ENCODE measurements at places on chromosomes 4 and X.
A peak's percentile ranks its signal among the peaks of the same experiment; 100 is the strongest.

- DNase-seq = no peak
Observed at GRCh38 chr4:2696423-2696822, 59.7 kb downstream of the TNIP2 start.

DNA sequence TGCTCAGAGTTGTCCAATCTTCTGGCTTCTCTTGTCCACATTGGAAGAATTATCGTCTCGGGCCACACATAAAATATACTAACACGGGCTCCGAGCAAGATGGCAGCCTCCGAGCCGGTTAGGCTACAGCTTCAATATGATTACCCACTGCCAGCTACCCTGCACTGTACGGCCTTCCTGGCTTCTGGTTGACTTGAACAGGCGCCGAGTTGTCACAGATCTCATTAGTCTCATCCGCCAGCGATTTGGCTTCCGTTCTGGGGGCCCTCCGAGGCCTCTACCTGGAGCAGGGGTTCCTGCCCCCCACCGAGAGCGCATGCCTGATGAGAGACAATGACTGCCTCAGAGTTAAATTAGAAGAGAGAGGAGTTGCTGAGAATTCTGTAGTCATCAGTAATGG lies 101.2 kb upstream of the NUDT6 start:
- no peak for DNase-seq

DNA sequence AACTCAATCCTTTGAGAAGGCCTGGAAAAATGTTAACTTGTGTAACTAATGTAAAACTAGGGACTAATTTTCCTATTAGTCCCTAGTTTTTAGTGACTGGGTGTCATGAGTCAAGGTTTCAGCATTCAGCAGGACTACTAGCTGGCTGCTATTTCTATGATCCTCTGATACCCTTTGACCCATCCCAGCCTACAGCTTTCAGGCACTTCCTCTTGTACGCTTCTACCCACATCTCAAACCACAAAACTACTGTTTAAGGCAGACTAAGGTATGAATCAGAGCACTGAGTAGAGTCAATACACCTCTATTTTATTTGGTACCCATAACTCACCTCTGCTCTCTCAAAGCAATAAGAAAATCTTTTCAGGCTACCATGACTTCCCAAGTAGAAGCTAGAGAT lies 809.6 kb downstream of the PDHA2 start:
- DNase-seq = peak; percentile 15

DNA sequence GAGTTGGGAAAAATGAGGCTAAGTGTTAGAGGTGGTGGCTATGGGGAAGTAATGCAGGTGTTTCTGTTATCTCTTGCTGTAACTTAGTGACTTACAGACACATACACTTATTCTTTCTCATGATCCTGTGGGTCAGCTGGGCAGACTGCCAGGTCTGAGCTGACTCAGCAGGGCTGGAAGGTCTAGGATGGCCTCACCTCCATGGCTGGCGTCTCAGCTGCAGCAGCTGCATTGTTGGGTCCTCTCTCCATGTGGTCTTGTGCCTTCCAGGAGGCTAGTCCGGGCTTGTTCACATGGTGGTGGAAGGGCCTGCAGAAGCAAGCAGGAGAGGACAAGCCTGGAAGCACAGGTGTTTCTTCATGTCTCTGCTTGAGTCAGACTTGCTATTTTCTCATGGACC lies 172.7 kb downstream of the NHS start:
- no peak for DNase-seq

DNA sequence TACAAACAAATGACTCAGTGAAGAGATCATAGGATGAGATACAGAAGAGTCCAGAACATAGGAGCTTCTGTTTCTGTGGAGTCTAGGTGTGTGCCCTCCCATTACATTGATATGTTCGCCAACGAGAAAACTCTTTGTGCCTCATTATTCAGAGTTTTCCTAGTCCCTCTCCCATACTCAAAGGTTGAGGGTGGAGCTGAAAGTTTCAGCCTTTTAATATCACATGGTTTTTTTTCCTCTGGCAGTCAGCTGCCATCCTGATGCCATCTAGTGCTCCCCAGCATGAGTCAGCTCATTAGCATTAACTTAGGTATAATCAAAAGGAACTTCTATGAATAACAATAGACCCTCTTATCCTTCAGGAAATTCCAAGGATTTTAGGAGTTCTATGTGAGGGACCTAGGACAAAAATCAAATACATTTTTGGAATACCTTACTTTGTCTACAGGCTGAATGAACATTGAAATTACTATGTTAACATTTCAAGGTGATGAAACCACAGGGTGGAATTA lies 559.6 kb upstream of the AMOT start:
- no peak for DNase-seq

GRCh38 chr4:31657859-31658570 lies 937.8 kb downstream of the PCDH7 start:
- no peak for DNase-seq

DNA sequence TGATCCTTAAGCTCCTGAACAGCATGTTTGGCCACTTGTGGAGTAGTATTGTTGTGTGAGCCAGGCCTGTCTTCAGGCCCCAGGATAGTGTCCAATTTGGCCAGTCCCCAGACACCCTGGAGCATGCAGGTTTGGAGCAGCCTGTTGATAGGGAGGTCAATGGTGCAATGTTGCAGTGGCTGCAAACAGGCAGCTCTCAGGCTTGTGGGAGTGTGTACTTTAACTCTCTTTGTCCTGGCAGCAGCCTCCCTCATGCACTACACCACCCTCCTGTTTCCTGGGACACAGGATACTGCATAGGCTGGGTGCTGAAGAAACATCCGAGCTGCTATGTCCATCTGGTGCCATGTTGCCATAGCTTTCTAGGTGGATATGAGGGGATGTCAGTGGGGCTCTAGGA lies 24.0 kb downstream of the TECRL start:
- DNase-seq = no peak

DNA sequence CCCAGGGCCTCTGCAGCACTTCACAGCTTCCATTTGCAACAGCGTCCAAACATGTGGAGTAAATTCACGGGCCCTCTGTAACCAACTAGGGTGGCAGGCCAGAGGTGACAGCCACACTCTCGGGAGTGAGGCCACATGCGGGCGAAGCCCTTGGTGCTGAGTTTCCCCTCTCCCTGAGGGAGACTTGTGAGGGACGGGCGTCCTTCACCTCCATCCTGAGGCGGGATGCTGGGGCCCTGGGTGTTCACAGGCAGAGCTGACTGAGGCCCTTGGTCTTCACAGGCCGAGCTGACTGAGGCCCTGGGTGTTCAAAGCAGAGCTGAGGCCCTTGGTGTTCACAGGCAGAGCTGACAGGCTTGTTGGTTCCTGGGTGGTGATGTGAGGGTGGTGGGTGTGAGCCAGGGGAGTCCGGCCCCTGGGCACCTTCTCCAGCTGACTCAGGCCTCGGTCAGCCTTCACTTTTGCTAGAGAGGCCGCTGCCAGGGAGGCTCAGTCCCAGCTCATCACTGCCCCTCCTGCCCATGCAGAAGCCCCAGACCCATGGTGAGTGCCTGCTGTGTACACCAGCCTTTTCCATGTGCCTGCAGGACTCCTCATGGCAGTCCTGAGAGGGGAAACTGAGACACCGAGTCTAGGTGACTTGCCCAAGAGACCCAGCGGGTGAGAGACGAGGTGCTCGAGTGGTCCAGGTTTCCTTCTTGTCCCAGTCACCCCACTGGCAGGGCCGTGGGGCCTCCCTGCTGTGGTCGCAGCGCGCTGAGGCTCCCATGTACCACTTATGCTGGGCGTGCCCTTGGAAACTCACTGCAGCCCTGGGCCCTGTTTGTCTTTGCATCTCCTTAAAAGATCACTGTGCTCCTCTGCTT lies 8.5 kb downstream of the WFS1 start:
- DNase-seq = no peak

DNA sequence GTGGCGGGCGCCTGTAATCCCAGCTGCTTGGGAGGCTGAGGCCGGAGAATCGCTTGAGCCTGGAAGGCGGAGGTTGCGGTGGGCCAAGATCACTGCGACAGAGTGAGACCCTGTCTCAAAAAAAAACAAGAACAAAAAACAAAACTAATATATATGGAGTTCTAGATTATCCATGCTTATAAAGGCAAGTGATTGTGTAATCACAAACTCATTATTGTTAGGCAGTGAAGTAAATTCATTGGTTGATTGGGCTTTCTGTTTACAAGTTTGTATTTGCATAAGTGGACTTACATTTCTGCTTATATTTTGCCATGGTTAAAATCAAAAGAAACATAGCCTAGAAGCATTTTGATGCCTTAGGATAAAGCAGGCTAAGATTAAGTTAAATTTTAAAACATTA lies 2.5 kb upstream of the UBE2D3 start:
- no peak for DNase-seq

GRCh38 chrX:46260499-46260898 lies 284.7 kb downstream of the ZNF674 start:
- no peak for DNase-seq

DNA sequence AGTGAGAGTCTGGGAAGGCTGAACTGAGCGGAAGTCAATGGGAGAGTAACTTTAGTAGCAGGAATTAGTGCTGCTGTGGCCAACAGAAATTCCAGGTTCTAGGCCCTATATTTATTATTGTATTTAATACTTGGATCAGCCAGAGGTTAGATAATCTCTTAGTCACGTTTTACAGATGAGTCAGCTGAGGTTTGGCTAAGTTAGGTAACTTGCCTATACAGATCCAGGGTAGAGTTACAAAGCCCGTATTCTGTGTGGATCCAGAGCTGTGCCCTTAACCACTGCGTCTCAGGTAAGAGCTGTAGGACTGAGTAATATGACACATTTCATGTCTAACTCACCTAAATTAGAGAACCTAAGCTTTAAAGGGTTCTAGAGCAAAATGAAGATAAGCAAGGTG lies 20.5 kb downstream of the PSMD10 start:
- no peak for DNase-seq

DNA sequence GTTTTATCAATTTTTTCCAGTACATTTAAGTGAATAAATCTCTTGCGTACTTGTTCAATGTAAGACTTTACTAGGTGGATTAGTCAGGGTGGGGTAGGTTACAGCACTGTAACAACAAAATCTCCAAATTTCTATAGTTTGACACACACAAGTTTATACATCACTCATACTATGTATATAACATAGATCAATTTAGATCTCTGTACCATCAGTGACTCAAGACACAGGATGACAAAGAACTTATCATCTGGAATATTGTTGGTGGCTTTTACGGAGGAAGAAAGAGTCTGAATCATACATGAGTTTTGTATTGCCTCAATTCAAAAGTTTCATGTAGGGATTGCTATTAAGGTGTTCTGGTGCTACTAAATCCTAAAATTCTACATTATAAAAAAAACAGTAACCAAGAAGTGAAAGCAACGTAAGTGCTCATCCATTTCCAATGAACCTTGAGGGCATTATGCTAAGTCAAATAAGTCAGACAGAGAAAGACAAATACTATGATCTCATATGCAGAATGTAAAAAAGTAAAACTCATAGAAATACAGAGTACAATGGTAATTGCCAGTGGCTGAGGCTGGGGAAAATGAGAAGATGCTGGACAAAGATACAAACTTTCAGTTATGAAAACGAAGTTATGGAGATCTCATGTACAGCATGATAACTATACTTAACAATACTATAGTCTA lies 98.0 kb upstream of the DKK2 start:
- DNase-seq = no peak

DNA sequence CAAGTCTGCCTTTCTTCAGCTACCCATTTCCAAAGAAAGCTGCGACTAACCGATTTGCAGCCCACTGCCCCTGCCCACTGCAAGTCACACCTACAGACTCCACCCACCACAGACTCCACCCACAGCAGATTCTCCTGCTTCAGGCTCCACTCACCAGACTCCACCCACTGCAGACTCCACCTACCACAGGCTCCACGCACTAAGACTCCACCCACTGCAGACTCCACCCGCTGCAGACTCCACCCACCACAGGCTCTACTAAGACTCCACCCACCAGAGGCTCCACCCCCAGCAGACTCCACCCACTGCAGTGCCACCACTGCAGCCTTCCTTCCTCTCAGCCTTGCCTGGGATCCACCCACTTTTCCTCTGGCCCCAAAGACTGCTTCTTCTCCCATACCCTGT lies 41.3 kb downstream of the ABLIM2 start:
- peak; percentile 80 for DNase-seq

GRCh38 chr4:98793658-98794057 lies 135.2 kb upstream of the TSPAN5 start:
- no peak for DNase-seq

All from CMK (cell line).